ENCODE measurements at places on chromosomes 1 and 21. TPM values are rescaled to one million over a fixed set of nuclear protein-coding genes. Genes with fewer than 3 reads are reported as not detected.

Gene RSBN1
- 4.4 TPM for total RNA-seq

Gene HES4
- 50.2 TPM for total RNA-seq

Gene MPL
- 0.22 TPM for total RNA-seq

Gene VWA5B1
- not detected for total RNA-seq

Gene TMEM200B
- 0.08 TPM for total RNA-seq

Gene ARMH1
- 0.67 TPM for total RNA-seq

Gene CD1D
- 0.08 TPM for total RNA-seq

Measured in A549 treated with Hydrocortisone at 1 μM for 4 hours (cell line).